ENCODE measurements at places on chromosomes 13 and 19.
A peak's percentile ranks its signal among the peaks of the same experiment; 100 is the strongest.

GRCh38 chr13:109998684-109999533, 212.5 kb upstream of the IRS2 start:
- DNase-seq, result peak; percentile 39

DNA sequence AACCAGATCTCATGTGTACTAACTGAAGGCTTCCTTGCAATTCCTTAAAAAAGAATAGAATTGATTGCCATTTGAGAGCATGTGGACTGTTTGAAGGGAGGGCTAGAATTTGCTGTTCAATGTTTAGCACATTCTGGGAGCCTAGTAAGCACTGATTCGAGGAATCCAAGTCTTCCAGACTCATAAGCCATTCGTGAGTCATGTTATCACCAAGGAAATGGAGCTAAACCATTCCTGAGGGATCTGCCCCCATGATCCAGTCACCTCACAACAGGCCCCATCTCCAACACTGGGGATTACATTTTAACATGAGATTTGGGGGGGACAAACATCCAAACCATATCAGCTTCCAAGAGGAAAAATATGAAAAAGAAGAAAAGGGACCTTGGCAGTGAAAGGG, 276.4 kb downstream of the KCNRG start:
- no peak for DNase-seq

GRCh38 chr13:50006426-50007135, 8.7 kb upstream of the KCNRG start:
- DNase-seq, result no peak

GRCh38 chr19:8702350-8702749, 3.8 kb upstream of the ACTL9 start:
- DNase-seq, result peak; percentile 85

- DNase-seq, result no peak
Measured at GRCh38 chr19:14639536-14640277, 34.9 kb downstream of the ADGRE3 start.
